ENCODE measurements at places on chromosomes 7 and 10. TPM values are rescaled to one million over a fixed set of nuclear protein-coding genes. Genes with fewer than 3 reads are reported as not detected.
A peak's percentile ranks its signal among the peaks of the same experiment; 100 is the strongest.

DNA sequence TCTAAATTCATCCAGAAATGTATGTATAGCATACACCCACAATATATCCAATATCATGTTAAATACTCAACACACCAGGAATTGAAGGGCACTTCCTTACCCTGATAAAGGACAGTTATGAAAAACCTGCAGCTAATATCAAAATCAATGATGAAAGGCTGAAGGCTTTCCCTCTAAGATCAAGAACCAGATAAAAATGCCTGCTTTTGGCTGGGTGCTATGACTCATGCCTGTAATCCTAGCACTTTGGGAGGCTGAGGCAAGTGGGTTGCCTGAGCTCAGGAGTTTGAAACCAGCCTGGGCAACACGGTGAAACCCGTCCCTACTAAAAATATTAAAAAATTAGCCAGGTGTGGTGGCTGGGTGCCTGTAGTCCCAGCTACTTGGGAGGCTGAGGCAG is 21.6 kb upstream of the UPP1 start:
- H3K27me3 ChIP-seq, result no peaks in the 10 kb centered on the region
- H3K4me3 ChIP-seq, result no peak overlapping the region
- DNase-seq, result no peak
- H3K36me3 ChIP-seq, result no peaks in the 10 kb centered on the region
- H3K4me1 ChIP-seq, result no peaks in the 10 kb centered on the region
- H3K27ac ChIP-seq, result no peak overlapping the region

DNA sequence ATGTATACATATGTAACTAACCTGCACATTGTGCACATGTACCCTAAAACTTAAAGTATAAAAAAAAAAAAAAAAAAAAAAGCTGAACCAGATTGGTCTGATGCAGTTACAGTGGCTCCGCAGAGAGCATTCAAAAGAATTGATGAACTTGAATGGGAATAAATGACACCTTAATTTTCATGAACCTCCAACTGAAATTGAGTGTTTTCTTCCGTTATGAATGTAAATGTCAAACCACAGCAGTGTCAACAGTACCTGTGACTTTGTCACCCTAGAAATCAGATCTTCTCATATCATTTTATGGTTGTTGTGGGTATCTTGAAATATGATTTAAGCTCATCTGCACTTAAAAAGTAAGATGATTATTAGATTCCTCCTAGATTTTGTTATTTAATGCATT is 32.7 kb upstream of the SRGN start:
- no peak for DNase-seq
- H3K27me3 ChIP-seq, result no peaks in the 10 kb centered on the region
- no peak overlapping the region for H3K27ac ChIP-seq
- peaks cover 4% of the 10 kb centered on the region for H3K4me1 ChIP-seq
- H3K36me3 ChIP-seq, result no peaks in the 10 kb centered on the region

GRCh38 chr10:132158823-132159222 is 27.9 kb upstream of the DPYSL4 start:
- peaks cover 46% of the 10 kb centered on the region for H3K4me1 ChIP-seq
- peak overlapping the region; percentile 93 for H3K27ac ChIP-seq
- H3K27me3 ChIP-seq, result no peaks in the 10 kb centered on the region

DNA sequence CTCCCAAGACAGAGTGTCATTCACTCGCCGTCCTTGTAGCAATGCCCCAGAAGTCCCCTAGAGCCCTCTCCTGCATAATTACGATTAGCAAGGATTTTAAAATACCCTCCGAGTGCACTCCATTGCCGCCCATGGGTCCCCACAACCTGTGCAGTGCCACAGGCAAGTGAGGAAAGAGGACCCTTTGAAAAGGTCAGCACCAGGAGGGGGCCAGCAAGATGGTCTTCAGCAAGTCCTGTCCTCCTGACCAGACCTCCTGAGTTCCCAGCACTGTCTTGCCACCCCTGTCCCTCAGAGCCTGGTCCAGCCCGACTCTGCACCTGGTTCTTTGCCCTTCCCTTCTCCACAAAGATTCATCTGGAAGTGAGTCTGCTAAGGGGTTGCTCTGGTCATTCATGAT is 32.1 kb downstream of the CLRN3 start:
- no peaks in the 10 kb centered on the region for H3K4me1 ChIP-seq
- H3K4me3 ChIP-seq, result no peak overlapping the region
- H3K36me3 ChIP-seq, result no peaks in the 10 kb centered on the region

- no peak overlapping the region for H3K27ac ChIP-seq
- no peaks in the 10 kb centered on the region for H3K4me1 ChIP-seq
- H3K27me3 ChIP-seq, result no peaks in the 10 kb centered on the region
Observed at GRCh38 chr10:33434933-33435332, 100.5 kb upstream of the NRP1 start.

- no peaks in the 10 kb centered on the region for H3K4me1 ChIP-seq
- H3K27me3 ChIP-seq, result no peaks in the 10 kb centered on the region
- no peak overlapping the region for H3K4me3 ChIP-seq
Observed at GRCh38 chr10:34792881-34793280, 22.2 kb downstream of the PARD3 start.

GRCh38 chr10:65142641-65143435 is 1621.6 kb downstream of the REEP3 start:
- H3K36me3 ChIP-seq, result no peaks in the 10 kb centered on the region
- H3K27ac ChIP-seq, result no peak overlapping the region
- H3K27me3 ChIP-seq, result no peaks in the 10 kb centered on the region

DNA sequence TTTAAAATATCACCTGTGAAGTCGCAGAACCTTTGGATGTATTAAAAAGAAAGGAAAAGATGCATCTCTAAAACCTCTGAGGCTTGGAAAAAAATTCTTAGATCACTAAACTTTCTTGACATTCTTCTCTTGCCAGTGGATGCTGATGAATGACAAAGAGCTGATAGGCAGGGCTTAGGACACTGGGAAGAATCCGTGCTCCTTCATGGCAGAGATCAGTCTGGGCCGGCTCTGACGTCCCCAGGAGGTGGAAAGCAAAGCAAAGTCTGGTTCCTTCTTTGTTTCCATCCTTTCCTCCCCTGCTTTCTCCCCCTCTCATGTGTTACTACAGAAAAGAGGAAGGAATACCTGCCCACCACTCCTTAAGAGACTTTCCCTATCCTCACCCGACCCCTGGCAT is 161.9 kb downstream of the PRKCQ start:
- no peaks in the 10 kb centered on the region for H3K27me3 ChIP-seq
- no peaks in the 10 kb centered on the region for H3K36me3 ChIP-seq
- H3K27ac ChIP-seq, result no peak overlapping the region
- no peak for DNase-seq
- no peaks in the 10 kb centered on the region for H3K4me1 ChIP-seq

GRCh38 chr7:9488555-9488954 is 1055.1 kb downstream of the NXPH1 start:
- no peaks in the 10 kb centered on the region for H3K4me1 ChIP-seq
- H3K36me3 ChIP-seq, result no peaks in the 10 kb centered on the region
- H3K27me3 ChIP-seq, result no peaks in the 10 kb centered on the region
- no peak overlapping the region for H3K4me3 ChIP-seq
- no peak overlapping the region for H3K27ac ChIP-seq
- no peak for DNase-seq

DNA sequence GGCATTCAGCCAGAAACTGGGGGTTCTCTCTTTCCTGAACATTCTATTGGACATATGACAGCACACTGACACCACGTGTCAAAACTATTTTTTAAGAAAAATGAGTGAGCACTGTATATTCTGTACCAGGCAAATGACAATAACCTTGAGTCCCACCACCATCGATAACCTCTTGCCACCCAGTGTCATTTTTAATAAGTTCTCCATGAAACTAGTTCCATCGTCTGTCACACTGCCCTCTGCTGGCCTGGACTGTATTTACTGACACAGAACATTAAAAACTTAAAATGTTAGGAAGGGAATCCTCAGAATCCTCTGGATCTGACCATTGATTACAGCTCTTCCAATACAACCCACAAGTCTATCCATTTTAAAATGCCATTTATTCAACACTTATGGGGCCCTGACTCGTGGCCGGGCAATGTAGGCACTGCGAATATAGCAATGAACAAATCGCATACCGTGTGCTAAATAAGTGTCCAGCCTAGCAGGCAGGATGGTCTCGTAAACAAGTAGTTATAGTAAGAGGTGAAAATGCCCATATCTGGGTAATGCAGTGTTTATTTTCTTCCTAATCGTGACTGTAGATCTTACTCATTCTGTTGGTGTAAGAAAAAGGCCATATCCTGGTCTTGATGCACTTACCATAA is 35.9 kb upstream of the CACNB2 start:
- H3K4me3 ChIP-seq, result no peak overlapping the region
- no peaks in the 10 kb centered on the region for H3K36me3 ChIP-seq
- no peak overlapping the region for H3K27ac ChIP-seq
- no peaks in the 10 kb centered on the region for H3K4me1 ChIP-seq
- DNase-seq, result peak; percentile 16

GRCh38 chr10:101014230-101014884 is 14.7 kb downstream of the LZTS2 start:
- H3K4me3 ChIP-seq, result no peak overlapping the region
- H3K4me1 ChIP-seq, result no peaks in the 10 kb centered on the region
- H3K27me3 ChIP-seq, result peaks cover 52% of the 10 kb centered on the region
- no peak overlapping the region for H3K27ac ChIP-seq
- peak; percentile 71 for DNase-seq

DNA sequence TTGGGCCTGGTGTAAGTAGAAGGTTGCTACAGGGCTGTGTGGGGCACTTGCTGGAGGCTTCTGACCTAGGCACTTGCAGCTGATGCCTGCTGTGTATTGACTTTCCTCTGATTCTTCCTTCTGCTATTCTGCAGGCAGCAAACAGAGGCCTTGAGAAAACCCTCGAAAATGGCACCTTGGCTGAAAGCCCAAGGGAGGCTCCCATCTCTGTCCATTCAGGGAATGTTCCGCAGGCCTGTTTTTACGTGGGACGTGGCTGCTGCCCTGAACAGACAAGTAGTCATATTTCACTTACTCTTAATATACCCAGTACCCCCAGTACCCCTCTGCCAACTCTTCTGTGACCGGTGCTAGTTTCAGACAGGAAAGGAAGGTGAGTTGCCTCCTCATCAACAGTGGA is 664.7 kb downstream of the INHBA start:
- H3K36me3 ChIP-seq, result no peaks in the 10 kb centered on the region
- no peak overlapping the region for H3K27ac ChIP-seq
- H3K27me3 ChIP-seq, result no peaks in the 10 kb centered on the region
- H3K4me1 ChIP-seq, result no peaks in the 10 kb centered on the region

GRCh38 chr10:43036481-43037428 is 40.1 kb upstream of the RET start:
- H3K4me1 ChIP-seq, result no peaks in the 10 kb centered on the region
- H3K4me3 ChIP-seq, result no peak overlapping the region
- no peaks in the 10 kb centered on the region for H3K36me3 ChIP-seq
- no peak for DNase-seq

Gene POLR2J2
- 42.6 TPM for total RNA-seq

Gene EVX1
- total RNA-seq, result not detected

Gene TAS2R41
- 2.5 TPM for total RNA-seq

Measured in T-cell (primary cell).